ENCODE measurements at places on chromosomes 4 and X. TPM values are rescaled to one million over a fixed set of nuclear protein-coding genes. Genes with fewer than 3 reads are reported as not detected.

DNA sequence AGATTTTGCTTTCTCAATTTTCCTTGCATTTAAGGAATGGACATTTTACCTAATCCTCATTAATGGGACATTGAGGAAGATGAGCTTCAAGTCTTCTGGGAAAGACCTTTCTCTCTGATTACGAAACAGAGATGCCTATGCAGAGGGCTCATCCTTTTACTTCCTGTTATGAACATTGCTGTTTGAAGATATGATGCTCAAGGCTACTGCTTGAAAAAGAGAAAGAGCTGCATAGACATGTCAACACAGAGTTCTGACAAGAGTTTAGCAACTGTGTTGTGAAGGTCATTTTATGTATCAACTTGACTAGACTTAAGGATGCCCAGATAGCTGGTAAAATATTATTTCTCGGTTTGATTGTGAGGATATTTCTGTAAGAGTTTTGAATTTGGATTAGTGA lies 13.8 kb upstream of the GNPDA2 start:
- DNase-seq = peak; percentile 45

DNA sequence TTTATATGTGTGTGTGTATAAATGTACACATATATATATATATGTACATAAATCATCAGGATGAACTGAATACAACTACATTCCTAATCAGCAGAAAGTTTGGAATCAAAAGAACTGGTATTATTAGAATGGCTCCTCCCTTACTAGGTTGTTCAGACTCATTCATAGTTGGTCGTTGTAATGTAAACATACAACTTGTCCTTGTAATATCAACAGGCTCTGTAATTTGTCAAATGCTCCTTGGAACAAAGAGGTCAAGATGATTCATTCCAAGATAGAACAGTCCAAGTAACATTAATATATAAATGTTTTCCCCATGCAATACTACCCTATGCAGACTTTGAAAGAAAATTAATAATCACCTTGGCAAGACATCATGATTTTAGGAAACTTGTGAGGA lies 351.4 kb upstream of the SMIM31 start:
- peak; percentile 23 for DNase-seq

Gene PHKA2
- 16.6 TPM for total RNA-seq

Gene MAML3
- 0.79 TPM for total RNA-seq

GRCh38 chrX:84218726-84219125 lies 30.7 kb upstream of the RPS6KA6 start:
- no peak for DNase-seq

Gene SLC7A11
- 126 TPM for total RNA-seq

Gene CLNK
- not detected for total RNA-seq

DNA sequence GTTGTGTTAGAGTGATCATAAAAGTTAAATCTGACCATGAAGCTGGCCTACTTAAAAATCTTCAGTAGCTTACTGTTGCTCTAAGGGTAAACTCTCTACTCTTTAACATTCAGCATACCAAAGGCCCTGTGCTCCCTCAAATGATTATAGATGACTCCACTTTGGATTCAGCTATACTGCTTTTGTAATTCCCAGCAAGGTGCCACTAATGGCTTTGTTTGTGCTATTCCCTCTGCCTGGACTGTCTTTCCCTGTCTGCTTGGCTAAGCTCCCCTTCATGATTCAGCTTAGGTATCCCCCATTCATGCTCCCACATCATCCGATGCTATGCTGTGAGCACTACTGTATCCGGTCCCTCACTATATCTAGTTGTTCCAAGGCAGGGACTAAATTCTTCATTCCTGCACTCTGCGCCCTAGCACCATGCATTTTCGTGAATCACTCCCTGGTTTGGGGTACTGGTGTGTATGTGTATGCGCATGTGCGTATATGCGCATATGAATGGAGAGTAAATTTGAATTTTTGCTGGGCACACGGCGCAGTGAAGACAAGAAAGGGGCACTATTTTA lies 453 bp upstream of the PBDC1 start:
- no peak for DNase-seq

Gene FAT4
- total RNA-seq = 2.1 TPM

Gene FAM9B
- total RNA-seq = not detected

- no peak for DNase-seq
Observed at GRCh38 chrX:110251526-110251925, 66.4 kb downstream of the AMMECR1 start.

GRCh38 chrX:17242470-17242869 lies 132.5 kb upstream of the NHS start:
- peak; percentile 44 for DNase-seq

GRCh38 chrX:118074196-118074595 lies 42.4 kb downstream of the KLHL13 start:
- no peak for DNase-seq

Gene SASH3
- not detected for total RNA-seq

DNA sequence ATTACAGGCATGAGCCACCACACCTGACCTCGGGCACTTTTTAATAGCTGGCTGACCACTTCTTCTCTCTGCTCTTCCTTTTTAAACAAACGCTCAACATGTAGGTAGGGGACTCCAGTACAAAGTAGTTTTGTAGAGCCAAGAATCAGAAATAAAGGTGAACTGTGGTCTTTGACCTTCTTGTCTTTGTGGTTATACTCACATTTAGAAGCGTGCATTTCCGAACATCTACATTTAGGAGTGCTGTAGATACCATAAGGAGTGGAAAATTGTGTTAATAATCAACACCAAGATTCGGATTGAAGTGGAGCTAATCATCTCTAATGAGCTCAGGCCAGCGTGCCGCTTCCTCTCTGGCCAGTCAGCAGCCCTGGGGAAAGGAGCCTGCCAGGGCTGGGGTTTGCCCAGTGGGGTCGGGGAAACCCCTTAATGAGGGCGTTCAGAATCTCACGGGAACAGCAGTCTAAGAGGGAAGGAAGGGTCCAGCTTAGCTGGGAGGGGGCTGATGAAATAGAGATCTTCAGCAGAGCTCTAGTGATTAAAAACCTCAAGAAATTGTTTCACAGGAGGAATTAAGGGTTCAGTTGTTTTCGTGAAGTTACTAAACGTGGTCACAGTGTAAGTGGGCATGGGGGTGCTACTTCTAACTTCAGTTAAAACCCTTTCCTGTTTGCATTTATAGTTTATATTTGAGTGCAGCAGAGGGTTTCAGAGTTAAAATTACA lies 81.2 kb downstream of the GAB1 start:
- DNase-seq = no peak

DNA sequence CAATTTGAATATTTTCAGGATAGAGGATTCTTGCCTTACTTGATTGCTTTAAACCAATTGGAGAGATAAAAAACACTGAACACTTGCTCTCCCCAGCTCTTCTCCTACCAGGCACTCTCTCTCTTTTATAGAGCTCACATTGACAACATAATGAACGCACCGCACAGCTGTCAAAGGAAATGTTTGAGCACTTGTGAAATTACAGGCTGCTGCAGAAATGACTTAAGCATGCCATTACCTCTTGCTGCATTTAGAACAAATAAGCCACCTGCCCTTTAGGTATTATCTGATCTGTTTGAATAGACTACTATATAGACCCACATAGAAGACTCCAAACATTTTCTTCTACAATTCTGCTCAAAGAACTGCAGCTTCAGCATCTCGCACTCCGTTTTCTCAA lies 227.7 kb downstream of the C4orf33 start:
- no peak for DNase-seq

- peak; percentile 47 for DNase-seq
Observed at GRCh38 chrX:50723006-50723405, 91.0 kb downstream of the SHROOM4 start.

GRCh38 chr4:179836179-179837075 lies 2394.2 kb upstream of the AGA start:
- DNase-seq = no peak

Gene H2BW2
- total RNA-seq = not detected

Gene SPANXN4
- not detected for total RNA-seq

DNA sequence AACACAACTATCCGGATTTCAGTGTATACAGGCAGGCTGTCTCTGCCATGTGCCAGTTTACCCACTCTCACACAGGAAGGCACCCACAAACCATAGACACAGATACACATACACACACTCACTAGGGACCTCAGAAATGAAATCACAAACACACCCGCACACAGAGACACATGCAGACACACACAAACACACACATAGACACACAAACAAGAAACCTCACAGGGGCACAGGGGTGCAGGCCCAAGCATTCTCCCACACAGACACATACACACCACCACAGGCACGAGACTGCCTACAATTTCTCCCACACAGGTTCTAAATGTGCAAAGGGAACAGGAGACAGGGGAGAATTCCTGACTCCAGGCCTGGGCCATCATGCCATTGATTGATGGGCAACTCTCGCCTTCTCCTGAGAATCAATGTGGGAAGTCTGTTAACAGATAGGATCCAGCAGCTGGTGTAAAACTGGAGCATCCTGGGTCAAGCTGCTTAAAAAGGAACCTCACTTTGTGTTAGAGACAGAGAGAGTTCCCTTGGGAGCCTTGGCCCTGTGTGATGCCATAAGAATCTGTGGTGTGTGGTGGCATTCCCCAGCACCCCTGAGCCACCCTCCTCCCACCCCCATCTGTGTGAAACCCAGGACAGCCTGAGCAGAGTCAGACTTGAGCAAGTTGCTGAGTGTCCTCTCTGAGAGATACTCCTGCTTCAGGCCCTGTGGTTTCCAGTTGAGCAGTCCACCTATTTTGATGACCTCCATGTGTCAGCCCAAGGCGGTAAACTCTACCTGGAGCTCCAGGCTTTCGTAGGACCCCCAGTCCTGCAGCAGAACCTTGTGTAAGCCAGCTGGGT lies 33.9 kb downstream of the NBDY start:
- DNase-seq = no peak

Gene MAGEA10
- total RNA-seq = not detected

- DNase-seq = no peak
Observed at GRCh38 chr4:6573986-6574746, 823 bp upstream of the MAN2B2 start.

Gene HPSE
- total RNA-seq = 9.7 TPM

GRCh38 chr4:121272526-121272925 lies 108.3 kb downstream of the QRFPR start:
- peak; percentile 95 for DNase-seq

DNA sequence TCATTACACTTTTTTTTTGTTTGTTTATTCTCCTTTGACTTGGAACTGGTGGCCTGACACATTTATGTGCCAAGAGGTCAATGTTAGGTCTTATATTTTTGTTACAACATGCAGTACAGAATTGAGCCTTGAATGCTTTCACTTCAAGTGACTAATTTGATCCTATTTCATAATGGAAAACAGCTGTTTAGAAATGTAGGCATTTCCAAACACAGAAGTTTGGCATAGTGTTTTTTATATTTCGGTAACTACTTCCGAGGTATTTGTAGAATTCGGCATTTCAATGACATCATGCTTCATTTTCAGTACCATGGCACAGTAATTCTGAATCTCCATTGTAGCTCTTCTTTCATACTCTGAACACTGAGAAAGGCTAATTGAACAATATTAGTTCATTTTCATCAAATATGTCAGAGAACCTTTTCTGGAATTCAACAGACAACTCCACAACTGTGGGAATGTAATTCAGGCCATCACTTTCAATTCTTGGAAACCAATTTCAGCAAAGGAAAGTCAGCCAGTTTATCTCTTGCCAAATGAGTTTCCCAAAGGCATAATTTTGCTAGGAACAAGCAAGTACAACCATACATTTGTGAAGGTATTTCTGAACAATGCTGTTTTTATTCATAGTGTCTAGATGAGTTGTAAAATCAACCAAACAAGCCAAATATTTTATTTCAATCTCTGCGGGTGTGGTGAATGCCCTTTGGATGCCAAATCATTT lies 11.4 kb downstream of the FAM120C start:
- DNase-seq = no peak

DNA sequence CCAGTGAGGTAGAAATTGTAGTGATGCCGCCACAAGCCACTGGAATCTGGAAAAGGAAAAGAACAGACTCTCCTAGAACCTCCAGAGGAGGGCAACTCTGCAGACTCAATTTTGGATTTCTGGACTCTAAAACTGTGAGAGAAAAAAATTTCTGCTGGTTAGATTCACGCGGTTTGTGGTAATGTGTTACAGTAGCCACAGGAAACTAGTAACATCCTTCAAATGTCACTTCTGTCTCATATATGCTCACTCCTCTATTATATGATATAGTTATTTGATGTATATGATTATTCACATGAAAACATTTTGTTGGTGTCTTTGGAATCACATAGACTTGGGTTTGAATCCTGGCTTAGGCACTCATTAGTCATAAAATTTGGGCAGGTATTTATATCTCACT lies 18.8 kb downstream of the LDOC1 start:
- no peak for DNase-seq

GRCh38 chr4:8830056-8830455 lies 41.6 kb downstream of the HMX1 start:
- no peak for DNase-seq

DNA sequence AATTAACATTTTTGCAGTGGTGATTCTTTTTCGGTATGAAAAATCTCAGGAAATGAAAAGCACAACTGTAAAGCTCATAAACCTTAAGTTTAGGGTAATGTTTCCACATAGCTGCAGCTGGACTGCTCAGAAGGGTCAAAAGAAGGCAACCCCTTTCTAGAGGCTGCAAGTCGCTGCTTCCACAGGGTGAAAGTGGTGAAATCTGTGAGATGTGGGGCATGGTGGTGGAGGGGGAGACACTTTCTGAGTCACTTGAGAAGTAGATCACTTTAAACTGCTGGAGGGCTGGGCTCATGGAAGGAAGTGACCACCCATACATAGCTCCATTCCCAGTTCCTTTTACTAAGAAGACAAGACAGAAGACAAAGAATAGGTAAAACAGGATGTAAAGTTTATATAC lies 8.7 kb downstream of the SFRP2 start:
- no peak for DNase-seq

DNA sequence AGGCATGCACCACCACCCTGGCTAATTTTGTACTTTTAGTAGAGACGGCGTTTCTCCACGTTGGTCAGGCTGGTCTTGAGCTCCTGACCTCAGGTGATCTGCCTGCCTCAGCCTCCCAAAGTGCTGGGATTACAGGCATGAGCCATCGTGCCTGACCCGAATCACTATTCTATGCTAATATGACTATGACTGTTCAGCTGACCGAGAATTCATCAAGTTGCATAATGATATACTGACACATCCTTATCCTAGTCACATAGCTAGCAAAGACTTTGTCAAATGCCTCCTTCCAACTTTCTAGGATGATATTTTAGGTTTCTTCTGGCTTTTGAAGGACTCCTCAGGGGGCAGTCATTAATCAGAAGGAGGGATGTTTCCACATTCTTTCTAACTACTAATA lies 4.8 kb upstream of the GPM6B start:
- peak; percentile 52 for DNase-seq

GRCh38 chrX:10041383-10041782 lies 74.2 kb downstream of the CLDN34 start:
- no peak for DNase-seq

GRCh38 chr4:82851885-82852750 lies 38.8 kb downstream of the SEC31A start:
- DNase-seq = peak; percentile 50
